ENCODE measurements at places on chromosomes 6 and 20.
A peak's percentile ranks its signal among the peaks of the same experiment; 100 is the strongest.

DNA sequence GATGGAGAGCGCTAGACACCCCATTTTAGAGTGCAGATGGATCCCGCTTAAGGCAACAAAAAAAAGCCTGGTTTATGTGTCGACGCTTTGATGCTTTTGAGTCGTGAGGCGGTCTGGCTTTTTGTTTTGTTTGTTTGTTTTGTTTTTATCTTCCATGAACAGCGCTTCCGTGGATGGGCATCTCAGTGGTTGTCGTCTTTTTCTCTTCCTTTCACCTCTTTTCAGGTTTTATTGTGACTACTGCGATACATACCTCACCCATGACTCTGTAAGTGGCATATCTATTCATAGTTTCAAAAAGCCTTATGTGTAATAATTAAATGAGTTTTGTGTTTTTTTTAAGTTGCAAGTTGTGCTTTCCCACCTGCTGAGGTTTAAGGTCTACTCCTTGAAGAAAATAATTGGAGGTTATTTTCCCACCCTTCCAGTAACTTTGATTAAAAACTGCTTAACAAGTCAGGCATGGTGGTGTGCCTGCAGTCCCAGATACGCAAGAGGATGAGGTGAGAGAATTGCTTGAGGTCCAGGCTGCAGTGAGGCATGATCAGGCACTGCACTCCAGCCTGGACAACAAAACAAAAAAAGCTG lies 476 bp downstream of the SNRPC start:
- DNase-seq = no peak

GRCh38 chr20:8601542-8601912 lies 467.4 kb upstream of the PLCB4 start:
- peak; percentile 2 for DNase-seq

GRCh38 chr20:13874394-13875157 lies 89.7 kb downstream of the NDUFAF5 start:
- no peak for DNase-seq

- DNase-seq = no peak
These were observed 43.0 kb downstream of the TSPYL4 start for GRCh38 chr6:116210750-116211425.

DNA sequence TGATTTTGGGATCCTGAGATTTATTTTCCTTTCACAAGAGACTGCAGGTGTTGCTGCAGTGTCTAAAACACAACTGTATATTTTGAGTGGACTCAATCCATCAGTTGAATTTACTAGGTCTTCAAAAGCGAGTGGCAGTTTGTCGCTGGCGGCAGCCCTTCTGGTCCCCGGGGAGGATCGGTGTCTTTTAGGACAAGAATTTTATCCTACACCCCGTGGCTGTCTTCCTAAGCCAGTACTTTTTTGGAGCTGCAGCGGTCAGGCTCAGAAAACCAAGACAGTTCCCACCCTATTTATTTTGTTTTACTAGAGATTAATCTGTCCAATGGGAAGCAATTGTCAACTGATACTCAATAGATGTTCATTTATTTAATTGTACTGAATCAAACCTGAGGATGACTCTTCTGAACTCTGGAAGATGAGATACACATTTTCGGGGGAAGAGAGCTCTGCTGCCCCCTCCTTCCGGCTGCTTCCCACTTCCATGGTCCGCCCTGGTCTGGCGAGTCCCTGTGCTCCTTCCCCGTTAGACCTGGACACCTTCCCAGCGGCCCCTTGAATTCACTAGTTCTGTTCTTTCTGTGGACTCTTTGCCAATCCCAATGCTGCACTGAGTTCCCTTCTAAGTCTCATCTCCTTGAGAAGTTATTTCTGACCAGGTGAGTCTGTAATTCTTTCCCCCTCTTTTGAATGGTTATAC lies 90.6 kb downstream of the ERMARD start:
- no peak for DNase-seq

GRCh38 chr6:33286946-33287914 lies 1.8 kb downstream of the WDR46 start:
- DNase-seq = no peak

DNA sequence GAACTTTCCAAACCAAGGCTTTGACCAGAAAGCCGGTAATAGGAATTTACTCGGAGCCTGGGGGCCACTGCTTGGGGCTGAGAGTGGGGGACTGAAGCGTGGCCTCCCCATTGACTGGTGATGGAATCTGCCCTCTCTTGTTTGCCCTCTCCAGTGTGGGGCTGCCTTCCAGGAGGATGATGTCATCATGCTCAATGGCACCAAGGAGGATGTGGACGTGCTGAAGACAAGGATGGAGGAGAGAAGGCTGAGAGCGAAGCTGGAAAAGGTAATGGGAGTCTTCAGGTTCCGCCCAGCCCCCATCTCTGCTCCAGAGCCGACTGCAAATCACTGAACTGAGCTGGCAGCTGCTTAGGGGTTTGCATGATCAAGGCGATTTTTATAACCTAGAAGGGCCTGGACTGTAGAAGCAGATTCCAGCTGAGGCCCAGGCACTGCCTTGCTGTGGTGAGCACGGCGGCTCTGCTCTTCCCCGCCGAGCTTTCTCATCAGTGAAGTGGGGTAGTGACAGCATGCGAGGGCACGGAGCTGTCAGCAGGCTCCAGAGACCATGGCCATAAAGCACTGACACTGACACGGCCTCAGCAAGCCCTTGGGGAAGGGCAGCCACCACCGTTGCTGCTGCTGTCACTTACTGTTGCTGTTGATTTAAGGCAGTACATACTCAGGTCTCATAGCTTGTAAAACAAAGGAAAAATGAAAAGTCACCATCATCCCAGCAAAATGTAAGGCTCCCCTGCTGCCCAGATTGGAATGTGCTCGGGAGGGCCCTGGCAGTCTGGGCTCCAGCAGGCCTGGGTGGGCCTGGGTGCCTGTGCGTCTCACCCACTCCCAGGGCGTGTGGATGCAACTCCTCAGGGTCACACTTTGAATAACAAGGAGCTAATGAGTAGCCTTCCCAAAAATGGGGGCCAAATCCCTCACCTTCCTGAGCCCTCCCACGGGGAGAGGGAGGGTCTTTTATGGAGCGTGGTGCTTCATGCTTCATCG lies 11.1 kb upstream of the FAM209A start:
- DNase-seq = no peak

DNA sequence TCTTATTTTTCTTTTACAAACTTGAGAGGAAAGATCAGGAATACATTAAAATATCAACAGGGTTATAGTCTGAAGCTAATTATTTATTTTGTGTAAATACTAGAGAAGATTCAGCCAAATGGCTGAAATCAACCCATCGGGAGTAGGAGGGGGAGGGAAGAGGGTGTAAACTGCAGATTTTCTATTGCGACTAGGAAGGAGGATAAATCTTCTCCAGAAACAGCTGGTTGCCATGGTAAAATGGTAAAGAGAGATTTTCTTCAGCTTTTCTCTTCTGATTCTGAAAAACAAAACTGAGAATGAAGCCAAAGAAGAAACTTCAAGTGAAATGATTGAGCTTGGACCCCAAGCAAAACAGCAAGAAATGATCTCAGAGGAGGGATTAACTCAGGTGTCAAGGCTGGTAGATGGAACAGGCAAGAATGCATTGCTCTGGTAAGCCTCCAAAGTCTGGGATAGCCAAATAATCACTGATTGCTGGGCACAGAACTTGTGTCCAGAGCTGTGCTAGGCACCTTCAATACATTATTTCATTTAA lies 193.5 kb upstream of the SPTLC3 start:
- DNase-seq = no peak

DNA sequence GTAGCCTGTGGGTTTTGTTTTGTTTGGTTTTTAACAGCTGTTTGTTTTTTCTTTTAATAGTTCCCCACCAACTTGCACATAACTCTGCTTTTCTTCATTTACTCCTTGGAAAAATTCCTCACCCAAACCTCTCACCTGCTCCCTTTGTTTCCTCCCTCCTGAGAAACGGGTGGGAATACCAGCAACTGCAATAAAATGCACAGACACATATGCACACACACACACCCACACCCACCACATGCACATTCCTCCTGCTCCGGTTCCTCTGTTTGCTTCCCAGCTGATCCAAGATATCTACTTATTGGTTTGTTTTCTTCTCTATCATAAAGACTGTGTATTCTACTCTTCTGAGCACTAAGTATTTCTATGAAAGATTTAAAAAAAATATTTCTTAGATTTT lies 161.1 kb upstream of the EPHA7 start:
- DNase-seq = no peak

- no peak for DNase-seq
These were observed 213.1 kb upstream of the STXBP5 start for GRCh38 chr6:146990821-146991798.

- no peak for DNase-seq
These were observed 79.1 kb upstream of the SLC22A23 start for GRCh38 chr6:3535776-3536435.

- no peak for DNase-seq
These were observed 195.7 kb downstream of the FARS2 start for GRCh38 chr6:5457041-5457440.

All from activated CD4-positive, alpha-beta T cell treated with anti-CD3 and anti-CD28 coated beads for 48 hours (primary cell).